ENCODE measurements at places on chromosomes 4 and X.
A peak's percentile ranks its signal among the peaks of the same experiment; 100 is the strongest.

DNA sequence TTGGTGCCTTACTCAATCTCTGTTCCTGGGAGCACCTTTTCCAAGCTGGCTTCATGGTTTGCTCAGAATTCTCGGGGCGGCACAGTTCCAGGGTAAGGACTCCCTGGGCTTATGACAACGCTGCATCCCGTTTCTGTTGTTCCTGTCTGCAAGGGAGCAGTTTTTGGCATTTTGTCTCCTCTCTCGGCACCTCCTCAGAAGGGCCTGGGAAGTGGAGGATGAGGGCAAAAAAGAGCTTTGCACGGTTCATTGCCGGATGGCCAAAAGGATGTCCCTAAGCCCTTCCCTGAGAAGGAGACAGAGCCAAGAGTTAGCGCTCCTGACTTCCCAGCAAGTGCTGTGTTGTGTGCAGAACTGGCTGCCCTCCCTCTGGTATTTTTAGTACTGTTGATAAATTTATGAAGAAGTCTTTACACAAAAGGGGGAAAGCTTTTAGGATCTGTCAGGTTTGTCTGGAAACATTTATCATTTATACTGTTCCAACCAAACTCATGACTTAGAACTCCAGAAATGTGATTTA is 13.4 kb downstream of the SRD5A3 start:
- DNase-seq = no peak

- DNase-seq = no peak
These were observed 53.4 kb downstream of the HNRNPD start for GRCh38 chr4:82320351-82320750.

- DNase-seq = peak; percentile 56
These were observed 3.1 kb downstream of the CXXC4 start for GRCh38 chr4:104491481-104492182.

DNA sequence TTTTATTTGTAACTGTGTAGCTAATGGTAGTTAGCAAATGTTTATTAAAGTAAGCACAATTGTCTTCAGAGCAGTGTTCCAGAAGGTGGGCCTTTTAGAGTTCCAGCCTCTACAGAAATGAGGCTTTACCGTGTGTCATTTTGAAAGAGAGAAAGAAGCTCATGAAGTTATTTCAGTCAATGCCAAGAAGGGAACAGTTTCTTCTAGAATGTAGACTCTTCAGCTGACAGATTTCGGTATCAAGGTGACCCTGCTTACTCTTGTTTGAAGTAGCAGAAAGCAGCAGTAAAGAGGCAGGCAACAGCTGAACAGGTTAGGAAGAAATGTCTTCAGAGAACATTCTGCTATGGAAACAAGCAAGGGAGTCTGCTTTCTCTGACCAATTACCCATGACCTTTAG is 93.6 kb downstream of the TASL start:
- DNase-seq = no peak

- no peak for DNase-seq
These were observed 36.0 kb upstream of the MGST2 start for GRCh38 chr4:139629436-139630125.

DNA sequence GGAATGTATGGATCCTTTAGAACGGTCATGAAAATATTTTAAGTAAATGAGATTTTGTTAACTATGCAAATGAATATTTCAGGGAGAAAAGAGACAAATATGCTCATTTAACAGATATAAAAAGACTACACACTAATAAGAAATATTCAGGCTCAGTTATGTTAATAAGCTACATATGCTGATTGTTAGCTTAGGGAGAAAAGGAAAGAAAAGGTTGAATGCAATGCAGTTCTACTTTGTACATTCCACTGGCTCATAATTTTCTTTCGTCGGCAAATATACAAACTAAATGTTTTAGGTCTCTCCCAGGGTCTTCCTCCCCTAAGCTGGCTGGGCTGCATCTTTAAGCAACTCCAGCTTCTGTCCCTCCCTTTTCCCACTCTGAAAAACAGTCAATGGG is 2.7 kb upstream of the RTL3 start:
- DNase-seq = no peak

- no peak for DNase-seq
These were observed 57.6 kb upstream of the LGI2 start for GRCh38 chr4:25088093-25088952.

DNA sequence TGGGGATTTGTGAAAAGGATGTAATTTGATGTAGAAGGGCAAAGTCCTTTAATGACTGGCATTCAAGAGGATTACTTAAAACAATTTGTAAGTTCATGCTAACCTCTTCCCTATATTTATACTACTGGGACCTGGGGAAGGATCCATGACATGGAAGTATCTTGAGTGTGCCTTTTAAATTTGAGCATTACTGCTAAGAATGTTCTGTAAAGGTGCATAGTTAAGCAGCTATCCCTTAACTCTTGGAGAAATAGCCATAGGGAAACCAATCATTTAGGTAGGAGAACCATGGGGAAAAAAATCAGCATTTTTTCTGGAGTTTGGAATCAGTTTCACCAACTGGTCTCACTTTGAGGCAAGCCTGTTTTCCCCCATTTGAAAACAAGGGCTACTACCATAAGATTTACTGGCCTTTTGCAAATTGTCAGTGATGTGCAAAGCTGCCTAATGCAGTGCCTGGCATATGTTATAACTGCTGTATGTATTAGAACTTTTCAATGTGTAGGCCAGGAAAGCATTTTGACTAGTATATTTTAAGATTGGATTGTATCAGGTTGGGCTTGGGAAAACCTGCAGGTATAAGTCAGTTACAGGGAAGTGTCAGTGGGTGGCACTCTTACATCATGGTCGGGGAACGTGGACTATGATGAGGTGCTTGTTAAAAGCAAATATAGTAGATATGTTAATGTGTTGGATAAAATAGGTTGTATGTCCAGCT is 72.1 kb downstream of the PRSS12 start:
- DNase-seq = peak; percentile 47

- DNase-seq = peak; percentile 13
These were observed 721 bp upstream of the MAOA start for GRCh38 chrX:43655151-43656004.

- DNase-seq = no peak
These were observed 52.6 kb upstream of the PDHA1 start for GRCh38 chrX:19291086-19291485.

DNA sequence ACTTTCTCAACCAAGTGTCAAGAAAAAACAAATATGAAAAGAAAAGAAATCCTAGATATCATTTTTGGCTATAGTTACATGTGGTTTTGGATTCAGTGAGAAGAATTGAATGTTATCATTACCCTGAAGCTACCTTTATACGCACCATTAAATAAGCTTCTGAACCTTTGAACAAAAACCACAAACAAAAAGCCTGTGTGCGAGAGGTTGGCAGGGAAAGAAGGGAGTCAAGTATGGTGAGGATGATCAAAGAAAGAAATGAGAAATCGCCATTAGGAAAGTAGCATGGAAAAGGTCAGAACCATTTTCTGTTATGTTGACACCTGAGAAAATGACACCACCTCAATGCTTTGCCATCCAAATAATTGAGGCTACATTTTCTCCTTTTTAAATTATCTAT is 1.2 kb upstream of the SLC7A11 start:
- DNase-seq = no peak

- DNase-seq = no peak
These were observed 710.6 kb downstream of the TRAM1L1 start for GRCh38 chr4:116374815-116375214.

- DNase-seq = no peak
These were observed 16.0 kb upstream of the PAPSS1 start for GRCh38 chr4:107736037-107736436.

DNA sequence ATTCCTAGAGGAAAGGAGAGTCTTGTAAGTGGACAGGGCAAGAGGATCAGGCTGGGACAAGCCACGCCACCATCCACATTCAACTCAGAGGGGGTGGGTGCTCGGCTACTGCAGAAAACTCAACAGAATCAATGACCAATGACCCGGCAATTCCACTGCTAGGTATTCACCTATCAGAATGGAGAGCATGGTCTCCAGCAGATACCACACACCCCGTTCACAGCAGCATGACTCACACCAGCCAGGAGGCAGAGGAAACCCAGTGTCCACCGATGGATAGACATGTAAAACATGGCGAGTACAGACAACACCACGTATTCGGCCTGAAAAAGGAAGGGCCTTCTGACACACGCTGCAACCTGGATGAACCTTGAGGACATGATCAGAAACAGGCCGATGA is 175.9 kb downstream of the AFAP1 start:
- no peak for DNase-seq

- no peak for DNase-seq
These were observed 1927.3 kb downstream of the STIM2 start for GRCh38 chr4:28787947-28788346.

DNA sequence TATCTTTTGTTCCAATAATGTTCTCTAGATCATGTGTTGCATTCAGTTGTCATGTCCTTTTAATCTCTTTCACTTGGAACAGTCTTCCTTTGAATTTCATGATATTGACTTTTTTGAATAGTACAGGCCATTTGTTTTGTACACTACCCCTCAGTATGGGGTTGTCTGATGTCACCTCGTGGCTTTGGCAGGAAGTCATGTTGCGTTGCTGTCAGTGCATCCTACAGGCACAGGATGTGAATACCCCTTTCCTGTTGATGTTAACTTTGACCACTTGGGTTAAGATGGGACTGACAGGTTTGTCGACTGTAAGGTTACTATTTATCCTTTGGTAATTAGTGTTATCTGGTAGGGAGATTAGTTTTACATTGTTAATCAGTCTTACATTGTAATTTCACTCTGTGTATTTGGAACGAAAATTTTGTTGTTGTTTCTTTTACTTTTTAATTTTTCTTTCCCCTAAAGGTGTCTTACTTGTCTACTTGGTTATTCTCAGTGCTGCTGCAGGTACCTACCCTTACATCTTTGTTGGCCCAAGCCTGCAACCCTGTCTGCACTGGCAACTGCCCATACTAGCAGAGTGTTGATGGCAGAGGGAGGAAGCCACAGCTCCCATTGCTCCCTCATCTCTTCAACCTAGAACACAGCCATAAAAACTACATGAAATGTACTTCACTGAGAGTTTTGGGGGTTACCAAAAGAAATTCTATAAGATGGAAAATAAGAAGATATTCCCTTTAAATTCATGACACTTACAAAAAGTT is 14.7 kb upstream of the ATP8A1 start:
- DNase-seq = no peak

DNA sequence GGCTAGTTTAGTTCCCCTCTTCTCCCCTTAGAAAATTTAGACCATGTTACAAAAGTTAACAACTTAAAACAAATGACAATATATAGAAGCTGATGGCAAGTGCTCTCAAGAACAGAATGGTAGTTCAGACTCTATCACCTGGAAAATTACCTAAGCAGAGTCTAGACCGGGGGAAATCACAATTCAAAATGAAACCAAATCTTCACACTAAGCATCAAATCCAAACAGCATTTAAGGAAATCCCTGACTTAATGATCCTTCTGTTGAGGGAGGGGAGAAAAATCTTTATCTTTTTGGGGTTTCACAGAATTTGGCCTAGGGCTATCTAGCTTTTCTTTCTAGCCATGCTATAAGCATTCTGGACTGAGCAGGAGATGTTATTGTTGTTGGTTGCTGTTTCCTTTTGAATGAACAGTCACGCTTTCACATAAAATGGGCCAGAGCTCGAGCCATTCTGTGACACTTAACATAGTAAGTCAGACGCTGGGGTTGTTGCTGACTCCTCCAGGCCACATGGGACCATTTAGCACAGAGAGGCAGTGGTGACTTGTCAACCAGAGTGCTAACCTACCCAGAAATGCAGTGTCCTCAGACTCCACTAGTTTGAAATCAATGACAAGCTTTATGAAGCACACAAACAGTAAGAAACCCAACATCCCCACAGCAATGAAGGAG is 16.0 kb upstream of the LSM6 start:
- no peak for DNase-seq

DNA sequence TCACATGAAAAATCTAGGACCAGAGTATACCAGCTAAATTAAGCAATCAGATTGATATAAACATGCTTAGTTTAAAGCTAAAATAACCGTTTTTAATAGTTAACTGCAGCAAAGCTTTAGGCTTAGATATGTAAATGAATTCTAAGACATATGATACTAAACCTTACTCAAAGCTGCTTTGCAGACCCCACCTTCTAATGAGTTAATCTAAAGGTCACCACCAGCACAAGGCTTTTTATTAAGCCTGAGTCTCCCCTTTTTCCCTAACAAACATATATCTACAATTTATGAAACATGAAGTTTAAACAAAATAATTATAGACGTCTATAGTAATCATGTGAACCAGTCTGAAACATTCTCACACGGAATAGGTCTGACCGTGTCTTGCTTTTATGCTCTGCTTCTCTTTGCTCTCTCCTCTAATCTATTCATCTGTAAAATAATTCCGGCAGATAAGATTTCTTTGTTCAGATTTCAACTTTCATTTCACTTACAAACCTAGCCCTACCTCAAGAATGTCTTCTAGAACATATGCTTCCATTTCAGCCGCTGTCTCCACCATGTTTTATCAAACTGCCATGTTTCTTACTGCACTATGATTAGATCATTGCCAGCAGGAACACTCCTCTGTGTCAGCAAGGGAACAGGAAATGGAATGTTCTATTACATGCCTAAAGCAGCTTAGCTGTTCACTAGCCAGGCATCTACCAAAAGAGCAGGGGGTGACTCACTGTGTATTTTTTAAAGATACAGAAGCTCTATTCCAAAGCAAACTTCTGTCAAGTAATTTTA is 35.9 kb downstream of the ANKRD17 start:
- no peak for DNase-seq

DNA sequence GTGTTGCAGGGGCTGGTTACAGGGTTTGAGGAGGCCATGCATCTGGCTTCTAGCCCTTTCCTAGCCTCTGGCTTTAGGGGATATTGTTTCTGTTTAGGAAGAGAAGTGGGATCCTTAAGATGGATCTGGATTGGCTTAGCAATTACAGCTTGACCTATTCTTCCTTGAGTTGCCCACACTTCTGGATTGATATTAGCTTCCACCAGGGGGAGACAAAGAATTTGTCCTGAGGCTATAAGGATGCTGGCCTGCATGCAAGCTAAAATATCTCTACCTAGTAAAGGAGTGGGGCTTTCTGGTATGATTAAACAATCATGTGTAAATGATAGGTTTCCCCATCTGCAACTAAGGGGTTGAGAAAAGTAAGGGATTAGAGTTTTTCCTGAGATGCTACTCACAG is 117.2 kb downstream of the TEX13C start:
- no peak for DNase-seq

DNA sequence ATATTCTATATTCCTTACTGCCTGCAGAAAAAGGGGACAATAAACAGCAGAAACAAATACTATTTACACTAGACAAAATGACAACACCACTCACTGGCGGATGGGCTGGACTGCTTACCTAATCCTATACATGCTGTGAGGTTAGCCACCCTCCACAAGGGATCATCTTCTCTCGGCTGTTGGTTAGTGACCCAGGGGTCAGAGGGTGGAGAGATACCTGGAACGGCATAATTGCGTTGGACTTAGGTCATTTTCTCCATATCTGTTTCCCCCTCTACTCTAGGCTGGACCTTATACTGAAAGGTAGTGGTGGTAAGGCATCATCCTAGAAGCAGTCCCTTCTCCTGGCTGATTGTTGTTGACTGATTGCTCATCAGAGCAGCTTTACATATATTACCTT is 286.8 kb upstream of the UGT8 start:
- DNase-seq = no peak

Measured in WTC11 (cell line).